ENCODE measurements at places on chromosomes 16 and 17. TPM values are rescaled to one million over a fixed set of nuclear protein-coding genes. Genes with fewer than 3 reads are reported as not detected.

OR4D1 gene
- total RNA-seq: 0.10 TPM

KRTAP2-3 gene
- not detected for total RNA-seq

KRT28 gene
- total RNA-seq: not detected

PPL gene
- total RNA-seq: not detected

WFIKKN1 gene
- total RNA-seq: 0.44 TPM

EPN3 gene
- not detected for total RNA-seq

TMIGD1 gene
- total RNA-seq: not detected

DRC7 gene
- total RNA-seq: not detected

ASIC2 gene
- not detected for total RNA-seq

TPSG1 gene
- not detected for total RNA-seq

MRPL12 gene
- total RNA-seq: 232 TPM

TBC1D3E gene
- not detected for total RNA-seq
